NCI-H2081 treated with DMSO at 0.1 percent for 48 hours (cell line): ENCODE measurements at places on chromosomes 2 and 18.

DNA sequence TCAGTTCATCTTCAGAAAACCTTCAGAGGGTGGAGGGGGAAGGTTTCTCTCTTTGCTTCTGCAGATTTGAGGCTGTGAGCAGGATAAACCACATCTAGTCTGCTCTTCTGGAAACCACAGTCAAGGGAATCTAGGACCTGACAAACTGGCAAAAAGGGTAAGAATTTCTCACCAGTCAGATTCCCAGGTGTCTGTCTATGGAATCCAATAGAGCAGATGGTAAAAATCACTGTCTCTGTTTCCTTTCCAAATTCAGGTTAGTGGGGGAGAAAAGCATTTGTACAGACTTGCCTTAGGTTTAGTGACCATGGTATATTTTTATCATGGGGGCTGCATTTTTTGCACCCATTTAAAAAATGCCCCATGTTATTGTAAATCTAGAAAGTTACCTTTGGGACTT is 62.2 kb upstream of the POLE4 start:
- DNase-seq = no peak

DNA sequence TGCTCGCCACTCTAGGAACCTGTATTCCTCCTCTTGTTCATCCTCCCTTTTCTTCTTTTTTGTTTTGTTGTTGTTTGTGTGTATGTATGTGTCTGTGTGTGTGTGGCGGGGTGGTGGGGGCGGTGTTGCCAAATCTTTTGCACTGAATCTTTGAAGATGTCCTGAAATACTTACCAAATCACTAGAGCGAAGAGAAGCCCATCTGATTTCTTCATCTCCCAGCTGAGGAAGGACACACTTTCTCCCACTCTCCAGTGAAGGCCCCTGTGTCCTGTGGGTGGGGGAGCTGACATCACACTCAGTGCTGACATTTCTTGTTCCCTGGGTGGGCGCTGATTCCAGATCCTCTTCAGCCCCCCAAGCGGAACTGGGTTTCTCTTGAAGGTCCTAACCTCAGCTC is 74.5 kb downstream of the NEDD4L start:
- no peak for DNase-seq

DNA sequence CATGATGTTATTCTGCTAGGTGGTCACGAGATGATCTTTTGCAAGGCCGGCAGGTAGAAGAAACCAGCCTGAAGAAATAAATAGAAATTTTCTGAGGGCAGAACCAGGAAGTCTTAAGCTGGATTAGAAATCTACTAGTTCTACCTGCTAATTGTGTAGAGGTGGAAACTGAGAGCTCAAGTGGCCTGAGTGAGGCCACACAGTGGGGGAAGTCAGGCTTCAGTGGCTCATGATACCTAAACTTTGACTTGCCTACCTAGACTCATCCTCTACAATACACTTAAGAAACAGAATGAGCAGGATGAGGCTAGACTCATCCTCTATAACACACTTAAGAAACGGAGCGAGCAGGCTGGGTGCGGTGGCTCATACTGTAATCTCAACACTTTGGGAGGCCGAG is 134.9 kb upstream of the NDUFV2 start:
- no peak for DNase-seq

- DNase-seq = no peak
Observed at GRCh38 chr18:8601277-8602032, 7.8 kb upstream of the RAB12 start.

DNA sequence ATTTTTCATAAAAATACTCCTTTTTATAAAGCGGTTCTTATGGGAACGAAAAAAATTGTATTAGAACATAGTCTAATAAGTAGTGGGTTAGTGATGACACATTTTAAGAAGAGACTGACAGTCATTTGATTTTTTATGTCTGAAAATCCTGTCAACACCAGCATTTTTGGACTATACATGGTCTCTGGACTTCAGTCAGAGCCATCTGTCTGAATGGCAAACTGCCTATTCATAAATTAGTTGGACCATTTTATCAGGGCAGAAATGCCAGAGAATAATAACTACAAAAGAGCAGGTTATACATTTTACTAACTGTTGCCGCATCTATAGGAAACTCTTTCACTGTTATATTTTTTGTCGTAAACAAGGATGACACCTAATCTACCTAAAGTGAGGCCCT is 437.6 kb downstream of the ZNF804A start:
- DNase-seq = no peak

- no peak for DNase-seq
Observed at GRCh38 chr2:110980339-110981062, 140.2 kb upstream of the BCL2L11 start.

DNA sequence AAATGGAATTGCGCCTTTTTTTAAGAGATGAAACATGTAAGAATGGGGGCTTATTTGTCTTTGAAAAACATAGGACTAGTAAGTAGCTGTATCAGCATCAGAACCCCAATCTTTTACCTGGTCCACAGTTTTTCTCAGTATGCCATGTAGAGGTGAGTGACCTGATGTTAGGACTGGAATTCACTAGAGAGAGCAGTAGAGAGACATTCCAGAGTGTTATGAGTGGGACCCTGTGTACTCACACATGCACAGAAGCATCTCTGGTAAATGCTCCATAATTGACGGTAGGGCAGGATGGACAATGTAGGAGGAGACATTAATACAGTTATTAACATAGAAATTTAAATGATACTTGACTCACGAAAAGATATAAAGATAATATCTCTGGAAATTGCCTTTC is 1.4 kb upstream of the GALNT13 start:
- peak; percentile 29 for DNase-seq

DNA sequence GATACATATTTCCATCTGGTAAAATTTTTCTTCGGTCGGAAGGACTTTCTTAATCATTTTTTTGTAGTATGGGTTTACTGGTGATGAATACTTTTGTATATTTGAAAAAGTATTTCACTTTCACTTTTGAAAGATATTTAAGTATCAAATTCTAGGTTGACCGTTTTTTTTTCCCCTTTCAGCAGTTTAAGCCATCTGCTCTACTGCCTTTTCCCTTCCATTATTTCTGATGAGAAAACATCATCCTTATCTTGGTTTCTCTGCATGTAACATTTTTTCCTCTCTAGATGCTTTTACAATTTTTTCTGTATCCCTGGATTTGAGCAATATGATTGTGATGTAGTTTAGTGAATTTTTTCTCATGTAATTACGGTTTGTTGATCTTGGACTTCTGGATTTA is 87.0 kb downstream of the MTX2 start:
- no peak for DNase-seq

GRCh38 chr2:12066986-12067385 is 320.6 kb downstream of the LPIN1 start:
- no peak for DNase-seq

DNA sequence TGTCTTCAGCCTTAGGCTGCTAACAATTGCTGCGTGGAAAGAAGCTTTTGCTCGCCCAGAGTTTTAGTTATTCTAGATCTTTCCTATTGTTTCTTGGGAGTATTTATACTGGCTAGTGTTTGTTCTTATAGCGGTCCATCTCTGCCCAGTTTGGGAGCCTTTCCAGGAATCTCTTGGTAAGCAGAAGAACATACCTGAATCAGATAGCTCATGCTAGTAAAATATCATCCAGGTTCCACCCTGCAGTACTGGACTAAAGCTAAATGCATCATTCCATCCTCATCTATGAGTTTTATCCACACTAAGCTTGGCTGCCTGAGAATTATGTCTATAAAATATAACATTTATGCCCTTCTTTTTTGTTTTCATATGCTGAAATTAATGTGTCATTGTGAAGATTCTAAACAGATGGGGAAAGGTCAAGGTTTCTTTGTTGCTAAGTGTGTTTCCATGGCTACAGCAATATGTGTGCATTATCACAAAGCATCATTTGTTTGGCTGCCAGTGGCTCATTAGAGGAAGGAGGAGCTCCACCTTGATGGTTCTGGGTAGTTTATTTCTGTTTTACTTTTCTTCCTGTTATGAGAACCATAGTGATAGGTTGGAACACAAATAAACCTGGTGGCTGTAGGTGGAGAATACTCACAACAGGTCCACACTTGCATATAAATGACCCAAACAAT is 182.8 kb downstream of the PIK3C3 start:
- DNase-seq = peak; percentile 40

DNA sequence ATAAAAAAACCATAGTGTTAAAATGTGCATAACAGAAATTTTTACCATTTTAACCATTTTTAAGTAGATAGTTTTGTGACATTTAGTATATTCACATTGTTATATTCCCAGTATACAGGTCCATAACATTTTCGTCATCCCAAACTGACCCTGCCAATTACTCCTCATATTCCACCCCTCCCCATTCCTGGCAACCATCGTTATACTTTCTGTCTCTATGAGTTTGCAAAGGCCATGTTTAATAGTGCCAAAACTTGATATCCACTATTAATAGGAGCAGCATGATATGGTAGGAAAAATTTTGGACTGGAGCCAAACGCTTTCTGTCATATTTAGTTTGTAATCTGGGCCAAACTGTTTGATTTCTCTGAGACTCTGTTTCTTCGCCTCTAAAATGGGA is 30.9 kb downstream of the PLCL1 start:
- DNase-seq = no peak

DNA sequence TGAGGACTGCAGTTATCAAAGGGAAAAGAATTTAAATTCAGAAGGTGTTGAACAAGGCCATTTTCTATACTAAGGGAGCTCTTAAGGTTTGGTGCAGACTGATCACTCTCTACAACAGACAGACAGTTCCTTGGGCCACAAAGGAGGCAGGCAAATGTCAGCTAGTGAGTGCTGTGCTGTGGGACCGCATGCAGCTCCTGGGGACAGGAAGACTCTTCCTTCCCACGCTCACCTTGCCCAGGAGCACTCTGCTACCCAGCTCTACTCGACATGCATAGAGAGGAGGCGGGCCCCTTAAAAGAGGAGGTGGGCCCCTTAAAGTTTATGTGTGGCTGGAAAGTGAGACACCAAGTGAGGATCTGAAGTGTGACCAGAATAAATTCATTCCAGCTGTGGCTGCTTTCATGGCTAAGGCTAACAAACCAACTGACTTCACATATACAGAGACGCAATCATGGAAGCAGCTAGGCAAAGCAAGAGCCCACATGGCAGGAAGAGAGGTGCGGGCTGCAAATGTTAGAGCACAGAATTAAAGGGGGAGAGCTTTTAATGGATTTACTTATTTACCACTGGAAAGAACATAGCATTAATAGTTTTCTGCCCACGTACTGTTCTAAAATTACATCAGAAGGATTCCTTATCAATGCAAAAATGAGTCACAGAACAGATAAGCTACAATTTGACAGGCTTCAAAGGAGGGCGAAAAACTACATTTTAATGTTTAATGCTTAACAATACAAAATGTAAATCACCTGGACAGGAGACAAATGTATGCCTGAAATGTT is 101.4 kb upstream of the RNU4ATAC start:
- DNase-seq = no peak

GRCh38 chr2:28021898-28022297 is 131.4 kb downstream of the BABAM2 start:
- peak; percentile 6 for DNase-seq

DNA sequence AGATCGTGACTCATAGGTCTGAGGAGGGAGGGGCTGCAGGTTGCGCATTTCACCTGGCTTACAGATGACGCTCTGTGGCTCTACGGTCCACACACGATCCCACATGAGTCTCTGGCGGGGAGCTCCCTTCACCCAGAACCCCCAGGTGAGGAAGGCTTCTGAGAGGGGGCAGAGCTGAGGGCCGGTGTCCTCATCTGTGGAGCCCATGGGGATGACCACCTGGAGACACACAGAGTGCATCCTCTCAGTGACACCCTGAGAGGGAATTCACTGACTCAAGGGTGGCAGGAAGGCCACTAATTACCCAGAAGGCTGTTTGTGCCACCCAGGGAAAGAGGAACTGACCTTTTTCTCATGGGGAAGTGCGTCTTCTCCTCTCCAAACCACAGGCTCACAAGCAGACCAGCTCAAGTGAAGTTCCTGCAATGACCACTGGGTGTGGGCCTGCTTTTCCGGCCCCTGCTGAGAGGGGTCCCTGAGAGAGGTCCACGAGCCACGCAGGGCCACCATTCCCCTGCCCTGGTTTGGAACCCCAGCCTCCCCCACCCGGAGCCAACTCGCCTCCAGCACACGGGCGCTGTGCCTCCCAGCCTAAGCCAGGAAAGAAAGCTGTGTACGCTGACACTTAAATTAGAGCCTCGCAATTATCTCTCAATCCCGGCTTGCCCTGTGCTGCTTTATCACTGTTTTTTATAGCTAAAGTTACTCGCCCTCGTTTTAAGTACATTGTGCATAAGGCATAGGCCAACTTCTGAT is 114.1 kb downstream of the BCL11A start:
- no peak for DNase-seq

- no peak for DNase-seq
Observed at GRCh38 chr2:122480501-122481243, 725.2 kb downstream of the TSN start.

- DNase-seq = no peak
Observed at GRCh38 chr2:27186613-27187345, 25.1 kb upstream of the ATRAID start.

GRCh38 chr2:232376260-232376659 is 2.3 kb upstream of the ALPP start:
- no peak for DNase-seq

DNA sequence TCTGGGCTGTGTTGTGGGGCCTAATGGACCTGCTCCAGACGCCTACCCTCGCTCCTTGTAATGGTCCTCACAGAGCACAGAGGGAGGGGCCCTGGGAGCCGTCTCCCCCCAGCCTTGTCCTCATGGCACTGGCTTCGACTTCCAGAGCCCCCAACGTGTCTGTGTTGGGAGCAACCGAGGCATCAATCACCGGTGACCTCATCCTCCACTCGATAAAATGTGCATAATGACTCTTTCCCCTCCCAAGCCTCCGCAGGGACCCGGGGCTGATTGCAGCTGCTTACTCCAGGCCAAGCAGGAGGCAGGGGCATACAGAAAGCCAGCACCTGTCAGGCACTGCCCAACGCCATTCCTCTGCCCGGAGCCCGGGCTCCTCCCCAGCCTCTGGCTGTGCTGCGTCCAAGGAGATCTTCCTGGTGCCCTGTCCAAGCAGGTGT is 271.7 kb downstream of the NDUFA10 start:
- DNase-seq = no peak

GRCh38 chr2:205556357-205556756 is 125.9 kb upstream of the NRP2 start:
- DNase-seq = no peak

GRCh38 chr2:240889601-240890560 is 6.1 kb downstream of the MAB21L4 start:
- DNase-seq = no peak

DNA sequence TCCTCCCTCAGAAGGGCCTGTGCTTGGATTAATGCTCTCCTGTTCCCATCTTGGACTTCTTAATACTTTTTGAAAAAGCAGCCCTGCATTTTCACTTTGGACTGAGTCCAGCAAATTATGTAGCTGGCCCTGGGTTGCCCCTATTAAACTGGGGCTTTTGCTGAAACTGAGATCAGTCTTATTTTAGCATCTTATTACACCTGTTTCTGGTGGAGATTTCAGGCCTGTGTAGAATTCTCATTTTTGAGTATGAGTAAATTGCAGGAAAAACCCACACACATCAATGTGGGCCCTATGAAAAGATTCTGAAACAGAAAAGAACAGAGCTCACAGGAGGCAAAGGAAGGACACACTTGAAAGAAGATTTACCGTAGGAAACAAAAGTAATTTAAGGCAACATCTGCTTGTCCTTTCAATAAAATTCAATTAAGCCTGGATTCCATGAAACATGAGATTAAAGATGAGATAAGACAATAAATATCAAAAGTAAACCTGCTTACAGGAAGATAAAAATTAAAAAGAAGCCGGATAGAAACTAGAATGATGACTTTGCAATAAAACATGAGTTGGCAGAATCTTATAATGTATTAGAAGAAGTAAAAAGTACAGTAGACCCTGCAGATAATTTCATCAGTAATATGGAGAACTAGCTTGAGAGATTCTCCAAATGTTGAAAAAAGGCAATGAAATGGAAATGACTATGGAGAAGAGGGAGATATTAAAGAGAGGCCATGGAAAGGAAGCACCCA is 90.7 kb upstream of the GCFC2 start:
- no peak for DNase-seq
